Hematopoietic multipotent progenitor cell treated with erythropoietin and hydrocortisone succinate and interleukin-3 and kit ligand, for 8 days (in vitro differentiated cells): ENCODE measurements at places on chromosomes 5 and 9.

DNA sequence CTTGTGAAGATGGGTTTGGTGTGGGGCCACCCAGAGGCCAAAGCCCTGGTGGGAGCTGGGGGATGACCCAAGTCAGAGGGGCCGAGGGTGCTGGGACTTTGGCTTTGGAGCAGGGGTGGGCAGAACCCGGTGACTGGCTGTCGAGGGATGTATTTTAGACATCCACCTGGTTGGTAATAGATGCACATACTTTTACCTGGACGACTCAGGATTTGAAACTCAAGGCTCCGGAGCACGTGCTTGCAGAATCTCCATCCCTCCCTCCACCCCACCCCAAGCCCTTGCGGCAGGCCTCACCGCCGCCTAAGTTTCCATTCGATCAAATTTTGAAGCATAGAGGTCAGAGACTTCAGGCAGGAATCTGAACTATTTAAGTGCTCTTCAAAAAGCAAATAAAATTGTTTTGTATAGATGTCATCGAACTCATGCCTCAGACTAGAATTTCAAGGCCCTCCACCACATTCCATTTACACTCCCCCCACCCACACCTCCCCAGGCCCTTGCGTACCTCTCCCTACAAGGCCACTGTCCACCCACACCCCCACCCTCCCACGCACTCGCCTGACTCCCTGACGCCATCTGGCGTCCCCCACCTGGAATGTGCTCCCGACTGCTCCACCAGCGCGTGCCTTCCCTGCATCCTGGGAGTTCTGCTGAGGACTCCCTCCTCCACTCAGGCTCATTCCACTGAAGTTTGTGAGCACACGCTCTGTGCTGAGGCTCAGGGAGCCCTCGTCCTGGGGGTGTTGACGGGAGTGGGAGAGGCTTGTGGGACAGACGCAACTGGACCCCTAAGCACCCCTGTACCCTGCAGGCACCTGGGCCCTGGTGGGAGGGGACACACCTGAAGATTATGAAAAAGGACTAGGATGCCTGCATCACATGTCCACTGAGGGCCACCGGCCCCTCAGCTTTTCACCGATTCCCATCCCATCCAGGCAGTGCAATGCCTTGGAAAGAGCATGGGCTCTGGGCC lies 56.4 kb upstream of the RPL26L1 start:
- DNase-seq = no peak

DNA sequence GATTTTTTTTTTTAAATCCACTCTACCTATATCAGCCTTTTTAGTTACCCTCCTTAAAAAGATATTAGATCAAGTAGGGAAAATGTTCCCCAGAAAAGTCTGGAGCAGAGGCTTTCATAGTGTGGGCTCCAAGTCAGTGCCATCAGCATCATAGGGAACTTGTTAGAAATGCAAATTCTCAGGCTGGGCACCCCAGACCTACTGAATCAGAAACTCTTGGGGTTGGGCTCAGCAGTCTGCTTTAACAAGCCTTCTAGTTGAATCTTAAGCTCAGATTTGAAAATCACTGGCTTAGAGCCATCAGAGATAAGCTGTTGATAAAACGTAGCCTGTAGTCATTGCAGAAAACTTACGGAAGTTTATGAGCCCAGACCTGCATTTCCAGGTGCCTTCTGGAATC lies 140.1 kb downstream of the TMEM38B start:
- no peak for DNase-seq

DNA sequence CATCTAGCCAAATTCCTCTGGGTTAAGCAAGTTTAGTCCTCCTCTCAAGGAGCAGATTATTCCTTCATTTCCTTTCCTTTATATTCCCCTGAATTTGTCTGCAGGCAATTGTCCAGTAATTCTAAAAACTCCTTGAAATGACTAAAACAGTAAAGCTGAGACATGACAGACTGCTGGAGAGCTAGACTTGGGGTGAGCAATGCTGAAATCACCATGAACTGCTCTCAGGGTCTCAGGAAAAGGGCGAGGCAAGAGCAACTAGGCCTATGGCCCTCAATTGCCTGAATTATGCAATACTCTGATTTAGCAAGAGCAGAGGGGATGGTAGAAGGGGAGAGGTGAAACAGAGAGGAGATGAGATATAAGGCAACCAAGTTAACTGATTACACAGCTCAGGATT lies 172.9 kb upstream of the NREP start:
- no peak for DNase-seq

GRCh38 chr5:112018846-112019245 lies 261.9 kb upstream of the NREP start:
- no peak for DNase-seq

- no peak for DNase-seq
These were observed 39.5 kb downstream of the ADAMTS12 start for GRCh38 chr5:33852319-33852718.

DNA sequence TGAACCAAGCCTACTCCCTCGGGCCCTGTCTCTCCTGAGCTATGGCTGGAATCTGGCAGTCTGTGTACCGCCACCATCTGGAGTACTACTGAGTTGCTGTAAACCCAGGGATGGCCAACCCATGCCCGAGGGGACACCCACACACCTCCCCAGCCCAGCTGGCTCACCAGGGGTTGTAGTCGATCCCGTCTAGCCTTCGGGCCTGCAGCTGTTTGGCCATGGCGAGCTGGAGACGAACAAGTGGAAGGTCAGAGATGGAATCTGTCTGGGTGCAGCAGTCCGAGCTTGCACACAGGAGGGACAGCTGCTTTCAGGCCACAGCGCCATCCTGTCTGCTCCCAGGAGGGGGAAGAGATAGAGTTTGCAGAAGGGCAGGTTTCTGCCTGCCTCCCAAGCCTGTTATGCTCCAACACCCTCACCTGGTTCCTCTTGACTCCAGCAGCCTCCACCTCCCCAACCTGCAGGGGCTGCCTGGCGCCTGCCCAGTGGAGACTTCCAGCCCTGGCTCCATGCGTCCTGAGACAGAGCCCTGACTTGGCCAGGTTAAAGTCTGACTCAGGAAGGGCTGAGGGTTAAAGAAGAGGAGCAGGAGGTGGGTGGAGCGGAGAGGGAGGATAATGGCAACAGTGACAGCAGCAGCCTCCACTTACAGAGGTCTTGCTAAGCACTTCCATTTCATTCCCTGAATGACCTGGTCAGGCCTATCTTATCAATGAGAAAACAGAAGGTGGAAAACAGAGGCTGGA lies 15.8 kb upstream of the SPOUT1 start:
- peak; percentile 59 for DNase-seq

GRCh38 chr5:34598177-34598794 lies 57.8 kb upstream of the RAI14 start:
- no peak for DNase-seq

- DNase-seq = no peak
These were observed 78.4 kb upstream of the IL7R start for GRCh38 chr5:35778259-35778769.

DNA sequence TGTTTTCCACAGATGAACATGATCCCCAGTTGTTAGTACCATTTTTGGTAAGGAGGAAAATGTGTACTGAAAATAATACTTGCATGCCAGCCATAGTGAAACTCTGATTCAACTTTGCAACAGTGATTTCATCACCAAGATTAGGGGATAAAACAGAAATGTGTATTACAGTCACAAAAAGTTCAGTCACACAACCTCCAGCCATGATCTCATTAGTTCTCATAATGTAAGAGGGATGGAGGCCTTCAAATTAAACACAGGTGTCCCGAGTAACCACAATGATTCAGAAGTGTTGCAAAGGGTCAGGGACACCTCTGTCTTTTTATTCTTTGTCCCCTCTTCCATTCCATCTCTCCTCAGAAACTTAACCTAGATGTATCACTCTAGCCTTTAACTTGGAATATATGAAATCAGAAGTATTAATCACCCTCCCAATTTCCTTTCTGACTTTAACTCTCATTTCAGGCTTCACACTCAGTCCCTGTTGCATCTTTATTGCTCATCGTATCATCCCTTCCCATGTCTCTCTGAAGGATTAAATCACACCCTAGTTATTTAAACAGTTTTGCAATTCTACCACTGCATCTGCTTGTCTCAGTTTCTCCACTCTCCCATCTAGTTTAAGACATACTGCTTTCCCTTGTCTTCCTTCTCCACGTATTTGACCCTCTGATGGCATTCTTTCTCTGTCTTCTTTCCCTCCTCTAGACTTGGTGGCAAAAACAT lies 291.2 kb downstream of the ADAMTS6 start:
- DNase-seq = no peak

GRCh38 chr9:124273427-124274160 lies 15.8 kb downstream of the NEK6 start:
- no peak for DNase-seq

DNA sequence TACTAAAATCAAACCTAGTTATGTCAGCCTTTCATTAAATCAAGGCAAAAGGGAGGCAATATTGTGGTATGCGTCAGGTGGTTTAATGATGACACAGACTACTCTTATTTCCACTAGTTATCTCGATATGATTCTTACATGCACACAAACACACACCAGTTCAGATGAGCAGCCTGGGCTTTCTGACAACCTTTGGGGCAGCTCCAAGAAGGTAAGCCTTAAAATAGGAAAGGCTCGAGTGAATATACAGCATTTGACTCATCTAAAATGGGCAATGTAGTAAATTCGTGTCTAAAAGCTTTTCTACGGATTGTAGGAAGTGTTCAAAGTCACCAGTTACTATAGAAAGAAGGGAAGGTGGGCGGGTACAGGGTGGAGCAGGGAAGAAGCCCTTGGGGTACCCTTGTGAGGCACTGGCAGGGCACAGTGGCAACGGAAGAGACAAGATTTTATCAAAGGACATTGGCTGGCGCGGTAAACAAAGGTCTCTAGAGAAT lies 1.9 kb downstream of the ANKH start:
- DNase-seq = peak; percentile 57

GRCh38 chr5:172115541-172115982 lies 72.5 kb downstream of the STK10 start:
- DNase-seq = peak; percentile 73

DNA sequence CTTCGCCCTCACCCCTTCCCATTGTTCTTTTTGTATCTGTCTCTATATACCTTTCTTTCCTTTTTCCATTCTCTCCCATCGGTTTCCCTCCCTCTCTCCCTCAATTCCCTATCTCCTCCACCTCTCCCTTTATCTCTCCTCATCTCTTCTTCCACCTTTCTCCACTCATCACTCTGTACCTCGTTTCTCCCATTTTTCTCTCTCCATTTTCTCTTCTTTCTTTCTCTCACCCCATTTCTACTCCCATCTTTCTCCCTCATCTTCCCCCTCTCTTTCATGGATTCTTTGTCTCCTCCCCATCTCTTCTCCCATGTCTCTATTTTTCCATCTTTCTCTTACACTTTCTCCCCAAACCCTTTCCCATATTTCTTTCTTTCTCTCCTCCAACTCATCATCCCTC lies 385.9 kb upstream of the CLINT1 start:
- no peak for DNase-seq

- no peak for DNase-seq
These were observed 8.4 kb downstream of the FLT4 start for GRCh38 chr5:180640861-180641565.

DNA sequence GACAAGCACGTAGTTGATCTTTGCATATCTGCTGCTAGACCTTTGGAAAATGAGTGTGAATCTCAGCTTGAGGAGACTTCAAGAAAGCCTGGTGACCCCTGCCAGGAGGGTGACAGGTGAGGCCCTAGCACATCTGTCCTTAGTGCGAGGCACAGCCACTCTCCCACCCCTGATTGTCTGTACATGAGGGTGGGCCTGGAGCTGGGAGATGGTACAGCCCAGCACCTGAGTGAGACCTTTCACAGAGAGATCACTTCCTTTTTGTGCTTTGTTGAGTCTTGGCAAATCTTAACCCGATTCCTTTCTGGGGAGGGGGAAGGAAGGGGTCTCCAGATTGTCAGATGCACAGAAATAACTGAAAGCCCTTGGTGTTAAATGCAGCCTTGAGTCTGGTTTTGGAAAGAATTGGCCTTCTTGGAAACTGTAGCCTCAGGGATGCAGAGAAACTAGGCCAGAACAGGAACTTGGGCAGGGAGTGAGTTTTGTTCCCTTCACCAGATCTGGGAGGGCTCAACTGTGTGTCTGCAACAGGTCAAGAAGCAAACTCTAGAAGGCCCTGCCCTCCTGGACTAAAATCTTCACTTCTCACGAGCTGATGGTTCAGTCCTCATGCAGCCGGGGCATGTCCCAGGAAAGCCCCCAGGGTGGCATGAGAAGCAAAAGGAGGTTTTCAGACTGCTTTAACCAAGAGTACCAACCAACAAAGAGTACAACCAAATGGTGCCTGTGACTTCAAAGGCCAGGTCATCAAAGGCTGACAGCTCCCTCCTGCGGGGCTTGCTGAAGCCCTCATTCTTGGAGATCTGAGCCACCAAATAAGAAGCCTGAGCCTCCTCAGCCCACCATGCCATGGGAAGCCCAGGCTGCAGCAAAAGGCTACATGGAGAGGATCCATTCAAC lies 20.8 kb upstream of the SEMA4D start:
- DNase-seq = no peak

- no peak for DNase-seq
These were observed 85.5 kb downstream of the TEX10 start for GRCh38 chr9:100267211-100267610.

DNA sequence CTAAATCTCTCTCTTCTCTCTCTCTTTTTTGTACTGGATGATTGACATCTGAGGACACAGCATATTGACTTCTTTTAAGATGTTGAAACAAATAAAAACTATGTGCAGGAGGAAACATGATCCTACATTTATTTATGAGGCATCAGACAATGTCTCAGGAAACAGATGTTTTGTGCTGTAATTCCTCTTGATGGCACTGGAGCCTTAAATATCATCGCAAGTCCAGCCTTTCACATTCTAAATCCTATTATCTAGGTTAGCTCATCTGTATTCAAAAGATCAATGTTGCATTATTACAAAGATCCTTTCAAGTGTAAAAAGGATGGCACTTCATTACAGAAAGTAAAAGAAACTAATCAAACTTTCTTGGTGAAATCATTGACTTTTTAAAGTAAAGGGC lies 63.9 kb downstream of the MAT2B start:
- DNase-seq = no peak

GRCh38 chr5:132821791-132822190 lies 8.7 kb downstream of the SHROOM1 start:
- DNase-seq = no peak

DNA sequence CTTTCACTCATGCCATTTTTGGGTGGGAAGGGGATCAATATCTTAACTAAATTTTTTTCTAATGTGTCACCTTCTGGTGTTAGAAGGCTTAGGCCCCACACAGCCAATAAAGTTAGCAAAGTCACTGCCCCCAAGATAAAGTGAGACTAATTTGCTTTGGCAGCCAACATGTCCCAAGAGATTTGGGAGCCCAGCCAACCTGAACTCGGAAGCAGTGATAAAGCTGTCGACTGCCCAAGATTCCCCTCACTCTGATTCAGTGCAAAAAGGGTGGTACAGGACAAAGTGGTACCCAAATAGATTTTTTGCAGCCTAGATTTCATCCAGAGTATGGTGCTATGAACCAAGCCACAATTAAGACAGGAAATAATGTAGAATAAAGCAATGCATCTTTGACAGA lies 572.5 kb upstream of the ARRDC3 start:
- no peak for DNase-seq

DNA sequence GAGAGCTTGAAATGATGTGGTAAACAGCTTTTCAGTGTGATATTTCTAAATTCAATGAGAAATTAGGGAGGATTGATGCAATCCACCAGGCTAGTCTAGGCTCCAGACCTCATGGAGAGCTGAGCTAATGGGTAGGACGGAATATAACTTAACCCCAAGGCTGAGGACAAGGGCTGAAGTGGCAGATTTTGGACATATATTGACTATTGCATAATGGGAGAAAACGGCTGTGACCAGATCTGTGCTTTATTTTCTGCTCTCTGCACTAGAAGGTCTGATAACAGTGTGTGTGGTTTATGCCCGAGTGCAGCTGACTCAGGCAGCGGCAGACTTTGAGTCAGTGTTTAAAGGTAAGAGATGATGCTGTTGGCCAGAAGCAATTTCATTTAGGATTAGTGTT lies 70.6 kb downstream of the ACTBL2 start:
- no peak for DNase-seq
